ENCODE measurements at places on chromosomes 6 and 20.

GRCh38 chr6:161658211-161658610 lies 384.4 kb upstream of the AGPAT4 start:
- DNase-seq: no peak

DNA sequence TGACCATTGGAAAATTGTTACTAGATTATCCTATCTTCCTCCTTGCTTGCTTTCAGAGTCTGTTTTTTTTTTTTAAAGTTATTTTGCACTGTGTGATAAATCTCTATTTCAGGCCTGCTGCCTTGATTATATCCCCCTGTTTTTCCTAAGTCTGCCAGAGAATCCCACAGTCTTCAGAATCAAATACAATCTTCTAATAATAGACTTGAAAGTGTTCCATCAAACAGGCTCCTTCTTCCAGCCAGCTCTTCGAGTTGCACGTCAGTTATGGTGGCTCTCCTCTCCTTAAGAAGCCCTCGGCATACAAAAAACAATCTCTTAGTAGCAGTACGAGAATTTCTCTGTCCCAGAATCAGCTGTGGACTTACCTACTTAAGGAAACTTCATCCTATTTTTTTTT lies 92.9 kb upstream of the NOX3 start:
- no peak for DNase-seq

GRCh38 chr20:32527447-32528055 lies 57.6 kb downstream of the NOL4L start:
- no peak for DNase-seq

- no peak for DNase-seq
These were observed 17.0 kb upstream of the DDO start for GRCh38 chr6:110432285-110432900.

DNA sequence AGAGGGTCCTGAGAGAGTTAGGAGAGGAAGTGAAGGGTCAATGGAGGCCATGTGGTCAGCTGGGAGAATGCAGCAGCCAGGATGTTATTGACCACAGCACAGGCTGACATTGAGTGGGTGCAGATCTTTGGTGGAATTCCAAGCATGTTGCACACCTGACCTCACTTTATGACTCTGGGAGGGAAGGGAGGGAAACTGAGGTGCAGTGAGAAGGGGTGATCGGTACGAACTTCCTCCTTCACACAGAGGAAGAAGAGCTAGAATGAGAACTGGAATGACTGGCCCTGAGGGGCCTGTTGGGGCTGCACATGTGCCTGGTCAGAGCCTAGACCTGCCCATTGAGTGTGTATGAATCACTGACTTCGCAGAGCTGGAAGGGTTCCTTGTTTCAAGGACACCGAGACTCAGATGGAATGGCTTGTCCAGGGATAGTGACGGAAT lies 9.8 kb downstream of the FAM83D start:
- DNase-seq: no peak

- DNase-seq: no peak
These were observed 46.6 kb upstream of the PTPRK start for GRCh38 chr6:128567029-128567428.

DNA sequence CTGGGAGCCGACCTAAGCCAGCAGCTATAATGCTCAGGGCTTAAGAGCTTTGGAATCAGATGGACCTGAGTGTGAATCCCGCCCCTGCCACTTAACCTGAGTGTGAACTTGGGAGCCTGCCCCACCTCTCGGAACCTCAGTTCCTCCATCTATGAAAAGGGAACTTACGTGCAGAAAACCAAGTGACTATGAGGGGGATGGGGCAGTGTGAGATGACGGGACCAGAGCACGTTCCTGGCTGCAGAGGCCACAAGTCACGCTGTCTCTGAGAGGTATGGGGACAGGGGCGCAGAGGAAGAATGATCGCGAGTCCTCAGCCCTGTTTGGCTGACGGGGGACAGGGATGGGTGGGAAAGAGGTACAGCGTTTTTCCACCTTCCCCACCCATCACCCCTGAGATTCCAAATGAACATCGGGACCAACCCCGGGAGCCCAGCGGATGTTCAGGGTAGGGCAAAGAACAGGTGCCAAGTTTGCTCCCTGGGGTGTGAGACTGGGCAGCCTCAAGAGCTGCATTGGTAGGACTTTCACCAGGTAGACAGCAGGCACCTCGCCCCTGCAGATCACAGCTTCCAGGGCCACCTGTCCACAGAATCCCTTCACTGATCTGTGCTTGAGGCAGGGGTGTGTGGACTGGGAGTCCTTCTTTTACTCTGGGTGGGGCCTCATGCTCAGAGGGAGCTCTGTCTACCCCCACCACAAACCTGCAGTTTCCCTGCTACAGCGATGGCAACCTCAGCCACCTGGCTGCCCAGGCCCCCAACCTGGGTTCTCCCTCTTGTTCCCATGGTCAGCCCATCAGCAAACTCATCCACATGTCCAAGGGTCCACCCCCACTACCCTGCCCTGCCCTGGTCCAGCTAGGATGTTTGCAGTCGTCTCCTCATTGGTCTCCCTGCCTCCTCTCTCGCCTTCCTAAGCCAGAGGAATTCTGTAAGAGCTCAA lies 85.8 kb downstream of the CEBPB start:
- DNase-seq: no peak

DNA sequence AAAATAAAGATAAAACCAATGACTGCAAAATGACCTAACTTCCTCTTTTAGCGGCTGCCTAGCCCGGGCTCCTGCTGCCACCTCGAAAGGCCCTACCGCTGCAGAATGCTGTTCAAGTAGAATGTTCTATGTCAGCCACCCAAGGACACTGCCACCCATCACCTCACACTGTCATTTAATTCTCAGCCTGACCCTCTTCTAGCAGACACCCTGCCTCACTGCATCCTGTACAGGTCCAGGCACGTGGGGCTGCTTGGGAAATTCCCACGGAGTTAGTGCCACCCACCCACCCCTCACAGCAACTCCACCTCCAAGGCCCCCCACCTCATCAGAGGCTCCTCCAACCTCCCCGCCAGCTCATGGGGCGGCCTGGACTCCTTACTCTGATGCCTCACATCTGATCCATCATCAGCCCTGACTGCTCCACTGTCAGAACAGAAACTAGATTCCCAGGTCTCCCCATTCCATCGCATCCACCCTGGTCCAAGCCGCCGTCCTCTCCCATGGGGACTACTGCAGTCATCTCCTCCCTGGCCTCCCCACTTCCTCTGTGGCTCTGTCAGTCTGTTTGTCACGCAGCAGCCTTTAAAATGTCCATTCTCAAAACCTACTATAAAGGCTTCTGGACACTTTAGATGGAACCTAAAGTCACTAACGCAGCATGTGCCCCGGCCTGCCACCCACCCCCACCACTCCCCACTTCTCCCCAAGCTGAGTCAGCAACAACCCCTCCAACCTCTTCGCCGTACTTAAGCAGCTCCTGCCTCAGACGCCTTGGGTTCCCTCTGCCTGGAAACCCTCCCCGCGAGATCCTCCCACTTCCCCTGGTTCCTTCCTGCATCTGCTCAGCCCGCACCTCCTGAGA lies 17.0 kb downstream of the NFATC2 start:
- no peak for DNase-seq

DNA sequence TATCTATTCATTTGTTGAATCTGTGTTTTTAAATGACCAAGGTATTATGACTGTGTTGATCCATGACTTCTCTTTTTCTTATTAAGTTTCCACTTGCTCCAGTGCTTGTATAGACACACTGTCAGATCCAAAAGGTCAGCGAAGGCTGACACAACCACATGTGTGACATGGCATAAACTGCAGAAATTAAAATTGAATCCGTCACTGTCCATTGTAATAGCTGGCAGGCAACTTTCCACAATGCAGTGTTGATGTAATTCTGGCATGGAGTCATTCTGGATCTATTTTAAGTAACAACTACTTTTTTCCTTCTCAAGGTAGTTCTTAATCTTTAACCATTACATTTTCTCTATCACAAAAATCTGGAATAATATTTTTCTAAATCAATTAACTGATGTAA lies 145.3 kb downstream of the AIG1 start:
- no peak for DNase-seq

DNA sequence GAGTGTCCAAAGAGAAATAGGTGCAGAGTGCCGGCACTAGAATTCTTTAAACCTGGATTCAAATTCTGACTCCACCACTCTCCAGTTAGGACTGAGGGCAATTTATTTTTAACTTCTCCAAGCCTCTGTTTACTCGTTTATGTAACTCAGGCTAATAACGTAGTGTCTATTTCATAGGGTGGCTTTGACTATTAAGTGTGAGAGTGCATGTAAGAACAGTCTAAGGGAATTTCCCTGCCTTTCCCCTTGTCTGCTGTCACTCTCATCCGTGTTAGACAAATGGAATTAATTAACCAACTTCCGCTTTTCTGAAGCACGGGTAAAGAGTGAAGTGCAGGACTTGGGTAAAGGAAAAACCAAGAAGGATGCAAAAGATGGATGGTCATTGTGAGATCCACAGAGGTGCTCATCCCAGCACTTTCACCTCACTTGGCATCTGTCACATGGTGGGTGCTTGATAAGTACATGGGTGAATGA lies 4.1 kb upstream of the ZKSCAN8 start:
- no peak for DNase-seq

GRCh38 chr20:49687595-49688567 lies 25.8 kb downstream of the B4GALT5 start:
- no peak for DNase-seq

DNA sequence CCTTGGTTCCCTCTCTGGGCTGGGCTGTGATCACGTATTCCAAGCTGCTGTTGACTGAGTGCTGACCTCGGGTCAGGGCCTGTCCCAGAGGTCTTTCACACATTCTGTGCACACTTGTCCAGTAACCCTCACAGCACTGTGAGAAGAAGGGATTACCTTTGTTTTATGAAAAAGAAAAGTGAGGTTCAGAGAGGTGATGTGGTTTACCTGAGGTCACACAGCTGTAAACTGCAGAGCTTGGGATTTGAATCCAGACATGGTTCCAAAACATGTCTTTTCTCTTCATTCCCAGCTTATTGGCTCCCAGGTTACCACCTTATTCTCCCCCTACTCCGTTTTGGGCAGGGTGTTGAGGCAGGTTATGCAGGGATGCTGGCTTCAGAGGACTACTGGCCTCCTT lies 28.4 kb upstream of the CDH22 start:
- DNase-seq: no peak

DNA sequence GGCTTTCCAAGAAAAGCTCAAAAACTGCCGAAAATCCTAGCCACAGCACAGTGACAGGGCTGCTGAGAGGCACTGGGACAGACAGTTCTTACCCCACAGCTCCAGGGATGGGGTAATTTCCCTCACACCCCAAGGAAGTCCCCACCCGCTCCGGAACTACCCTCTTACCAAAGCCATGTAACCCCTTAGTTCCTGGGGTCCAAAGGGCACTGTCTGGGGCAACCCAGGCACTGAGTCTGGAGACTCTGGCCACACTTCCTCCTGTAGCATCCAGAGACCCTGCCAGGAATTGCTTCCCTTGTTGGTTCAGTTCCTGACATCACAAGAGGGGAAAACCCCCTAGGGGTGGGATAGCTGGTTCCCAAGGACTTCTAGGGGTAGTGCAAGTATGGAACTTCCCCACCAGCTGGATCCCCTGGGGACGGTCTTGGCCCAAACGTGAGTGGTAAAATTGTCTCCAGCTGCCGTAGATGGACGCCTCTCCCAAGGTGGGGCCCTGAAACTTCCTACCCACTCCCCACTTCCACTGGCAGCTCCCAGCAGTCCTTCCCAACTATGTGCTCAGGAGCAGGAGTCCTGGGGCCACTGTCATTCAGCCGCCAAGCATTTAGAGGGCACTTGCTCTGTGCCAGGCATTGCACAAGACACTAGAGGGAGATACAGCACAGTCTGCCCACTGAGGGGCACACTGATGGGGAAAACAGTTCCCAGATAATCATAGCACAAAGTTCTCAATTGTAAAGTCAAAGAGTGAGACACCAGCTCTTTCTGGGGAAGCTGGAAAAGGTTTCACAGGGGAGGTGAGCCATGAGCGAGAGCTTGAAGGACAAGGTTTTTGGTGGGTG lies 17.2 kb upstream of the HCK start:
- DNase-seq: no peak

DNA sequence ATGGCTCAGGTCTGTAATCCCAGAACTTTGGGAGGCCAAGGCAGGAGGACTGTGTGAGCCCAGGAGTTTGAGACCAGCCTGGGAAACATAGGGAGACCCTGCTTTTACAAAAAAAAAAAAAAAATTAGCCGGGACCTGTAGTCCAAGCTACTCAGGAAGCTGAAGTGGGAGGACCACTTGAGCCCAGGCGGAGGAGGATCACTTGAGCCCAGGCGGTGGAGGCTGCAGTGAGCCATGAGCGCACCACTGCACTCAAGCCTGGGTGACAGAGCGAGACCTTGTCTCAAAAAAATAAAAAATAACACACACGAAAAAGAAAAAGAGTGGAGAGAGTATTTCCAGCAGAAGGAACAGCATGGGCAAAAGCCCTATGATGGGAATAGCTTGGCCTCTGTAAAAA lies 2.0 kb downstream of the TTLL9 start:
- DNase-seq: no peak

GRCh38 chr6:51472745-51473487 lies 614.5 kb downstream of the PKHD1 start:
- no peak for DNase-seq

GRCh38 chr6:127737009-127737486 lies 160.1 kb downstream of the C6orf58 start:
- peak; percentile 44 for DNase-seq

DNA sequence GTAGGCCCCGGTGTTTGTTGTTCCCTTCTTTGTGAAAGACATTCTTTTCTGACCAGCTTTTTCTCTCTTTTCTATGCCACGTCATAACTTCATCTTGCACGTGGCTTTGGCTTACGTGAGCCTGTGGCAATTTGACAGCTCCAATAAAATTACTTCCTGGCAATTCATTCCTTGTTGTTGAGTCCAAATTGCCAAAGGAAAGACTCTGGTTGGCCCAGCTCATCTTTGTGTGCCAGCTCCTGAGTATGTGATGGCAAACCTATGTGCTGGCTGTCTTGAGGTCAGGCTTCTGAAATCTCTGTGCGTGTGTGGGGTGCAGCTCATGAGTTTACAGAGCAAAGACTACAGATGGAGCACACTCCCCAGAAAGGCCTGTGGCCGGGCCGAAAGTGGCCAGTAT lies 272.5 kb upstream of the SGK1 start:
- peak; percentile 89 for DNase-seq

DNA sequence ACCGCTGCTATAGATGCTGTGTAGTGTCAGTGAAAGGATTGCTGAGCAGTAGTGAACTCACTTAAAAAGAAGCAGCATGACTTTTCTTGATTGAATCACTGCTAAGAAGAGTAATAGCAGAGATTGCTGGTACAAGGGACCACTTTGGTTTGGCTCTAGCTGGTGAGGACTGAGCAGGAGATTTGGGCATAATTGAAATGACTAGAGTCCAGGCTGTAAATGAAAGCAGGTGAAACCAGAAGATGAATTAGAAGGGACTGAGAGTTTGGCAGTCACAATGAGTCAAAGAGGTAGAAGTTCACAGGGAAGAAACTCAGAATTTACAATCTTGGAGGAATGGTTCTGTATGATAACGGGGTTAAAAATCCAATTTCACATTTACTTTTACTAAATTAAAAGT lies 19.1 kb upstream of the REV3L start:
- DNase-seq: no peak

Data from NCI-H460 (cell line).